ENCODE measurements at places on chromosomes 1 and 21.

DNA sequence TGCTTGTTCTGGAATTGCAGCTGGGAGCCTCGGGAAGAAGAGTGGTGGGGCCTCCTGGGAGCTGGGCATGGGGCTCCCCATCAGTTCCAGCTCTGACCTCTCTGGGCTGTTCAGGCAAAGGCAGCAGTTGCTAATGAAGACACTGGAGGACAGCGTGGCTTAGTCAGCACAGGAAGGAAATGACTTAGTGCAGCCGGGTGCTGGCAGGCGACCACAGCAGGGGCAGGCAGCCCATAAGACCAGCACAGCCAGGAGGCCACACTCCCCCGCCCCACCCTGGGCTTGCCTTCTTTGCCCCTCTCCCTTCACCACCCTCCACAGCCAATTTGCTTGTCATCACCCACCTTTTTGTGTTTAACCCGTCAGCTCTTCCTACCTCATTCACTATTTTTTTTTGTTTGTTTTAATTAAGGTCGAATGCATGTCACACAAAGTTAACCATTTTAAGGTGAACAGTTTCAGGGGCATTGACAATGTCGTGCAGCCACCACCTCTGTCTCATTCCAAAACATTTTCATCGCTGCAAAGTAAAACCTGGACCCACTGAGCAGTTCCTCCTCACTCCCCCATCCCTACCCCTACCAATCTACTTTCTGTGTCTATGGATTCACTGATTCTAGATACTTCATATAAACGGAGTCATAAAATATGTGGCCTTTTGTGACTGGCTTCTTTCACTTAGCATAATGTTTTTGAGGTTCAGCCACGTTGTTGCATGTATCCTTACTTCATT lies 10.9 kb downstream of the OLIG2 start:
- DNase-seq = no peak

GRCh38 chr1:94708299-94708685 lies 111.9 kb upstream of the SLC44A3 start:
- no peak for DNase-seq

- no peak for DNase-seq
These were observed 129.0 kb upstream of the CAMK1G start for GRCh38 chr1:209454340-209454994.

DNA sequence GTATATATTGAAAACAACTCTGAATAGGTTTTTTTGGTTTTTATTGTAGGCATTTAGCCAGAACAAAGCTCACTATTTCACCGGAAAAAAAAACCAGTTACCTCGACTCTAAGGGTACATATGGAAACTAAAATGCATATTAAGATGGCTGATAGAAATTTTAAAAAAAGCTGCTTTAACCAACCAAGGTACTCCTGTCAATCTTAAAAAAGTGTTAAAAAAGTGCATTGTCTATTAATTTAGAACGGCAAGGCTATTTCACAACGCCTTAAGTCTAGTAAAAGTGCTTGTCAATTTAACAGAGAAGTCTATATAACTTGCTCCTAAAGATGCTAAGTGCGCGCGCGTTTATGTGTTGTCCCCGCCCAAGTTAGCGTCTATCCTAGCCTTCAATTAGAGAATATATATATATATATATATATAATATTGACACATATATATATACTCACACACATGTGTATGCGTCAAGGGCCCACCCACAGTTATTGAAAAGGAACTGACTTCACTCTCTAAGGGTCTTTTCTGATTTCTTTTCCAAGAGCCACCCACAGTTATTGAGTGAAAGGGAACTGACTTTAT lies 934 bp downstream of the ASPM start:
- no peak for DNase-seq

GRCh38 chr1:61116421-61116820 lies 34.1 kb downstream of the NFIA start:
- DNase-seq = no peak

Measured in stimulated activated CD8-positive, alpha-beta memory T cell treated with anti-CD3 and anti-CD28 coated beads, Interleukin-15, amount 100 ng/mL, for 24 hours (primary cell).